Fibroblast of upper back skin (primary cell): ENCODE measurements at places on chromosomes 4 and X.

DNA sequence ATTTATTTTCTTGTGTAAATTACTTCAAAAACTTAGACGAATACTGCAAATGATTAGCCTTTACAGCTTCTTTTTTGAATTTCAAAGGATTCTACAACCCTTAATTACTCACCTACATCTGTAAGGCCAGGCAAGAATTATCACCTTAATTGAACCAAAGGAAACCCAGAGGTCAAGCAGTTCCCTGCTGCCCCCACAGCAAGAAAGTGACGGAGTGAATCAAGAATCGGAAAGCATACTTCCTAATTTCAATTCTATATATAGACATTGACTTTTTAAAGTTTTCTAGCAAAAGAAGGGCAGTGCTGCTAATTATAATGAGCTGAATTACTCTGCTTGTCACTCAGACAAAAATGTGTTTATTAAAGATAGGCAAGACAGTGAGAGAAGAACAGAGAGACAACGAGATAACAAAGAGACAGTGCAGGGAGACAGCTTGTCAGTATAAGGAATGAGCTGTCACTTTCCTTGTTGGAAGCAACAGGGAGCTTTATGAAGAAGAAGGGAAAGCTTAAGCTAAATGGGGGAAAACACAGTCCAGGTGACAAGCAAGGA lies 47.5 kb upstream of the SPANXN4 start:
- no peak for DNase-seq

DNA sequence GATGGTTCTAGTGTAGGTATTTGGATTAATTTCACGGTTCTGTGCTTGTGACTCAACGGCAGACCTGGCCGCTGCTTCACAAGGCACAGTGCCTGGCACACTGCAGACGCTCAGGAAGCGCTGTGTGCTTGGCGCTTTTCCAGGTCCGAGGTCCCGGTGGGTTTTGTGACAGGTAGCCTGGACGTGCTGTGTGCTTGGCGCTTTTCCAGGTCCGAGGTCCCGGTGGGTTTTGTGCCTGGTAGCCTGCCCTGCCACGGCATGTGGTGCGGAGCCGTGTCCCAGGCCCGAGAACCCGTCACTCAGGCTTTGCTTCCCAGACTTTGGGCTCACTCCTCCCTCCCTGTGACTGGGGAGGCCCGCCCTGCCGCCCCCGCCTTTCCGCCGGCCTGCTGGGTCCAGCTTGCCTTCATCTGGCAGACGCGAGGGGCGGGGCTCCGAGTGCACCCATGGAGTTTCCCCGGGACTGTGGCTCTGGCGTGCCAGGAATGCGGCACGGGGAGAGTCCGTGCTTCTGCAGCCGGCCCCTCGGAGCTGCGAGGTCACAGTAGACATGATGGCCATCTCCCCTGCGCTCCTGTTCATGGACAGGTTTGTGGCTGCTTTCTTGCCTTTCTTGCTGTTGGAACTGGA lies 44.2 kb downstream of the TBC1D14 start:
- peak; percentile 71 for DNase-seq

GRCh38 chr4:79050541-79050880 lies 111.3 kb upstream of the PAQR3 start:
- peak; percentile 10 for DNase-seq

DNA sequence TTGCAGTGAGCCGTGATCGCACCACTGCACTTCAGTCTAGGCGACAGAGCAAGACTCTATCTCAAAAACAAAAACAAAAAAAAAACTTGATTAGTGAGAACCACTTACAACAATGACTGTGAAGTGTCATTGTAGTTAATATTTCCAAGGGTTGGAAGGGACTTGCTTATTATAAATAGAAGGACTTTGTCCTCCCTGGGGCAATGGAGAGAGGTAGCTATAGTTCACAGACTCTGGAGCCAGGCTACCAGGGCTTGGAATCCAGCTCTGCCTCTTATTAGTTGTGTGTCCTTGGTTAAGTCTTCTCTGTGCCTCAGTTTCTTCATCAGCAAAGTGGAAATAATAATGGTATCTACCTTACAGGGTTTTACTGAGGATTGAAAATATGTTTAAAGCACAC lies 51.6 kb downstream of the TMEM150C start:
- DNase-seq = no peak

- DNase-seq = peak; percentile 78
These were observed 70.5 kb downstream of the RPS3A start for GRCh38 chr4:151169900-151170299.

GRCh38 chr4:136484996-136485395 lies 1047.3 kb downstream of the PCDH18 start:
- DNase-seq = no peak

- DNase-seq = peak; percentile 11
These were observed 47.8 kb downstream of the CRLF2 start for GRCh38 chrX:1164322-1165288.

- no peak for DNase-seq
These were observed 333.8 kb downstream of the DMD start for GRCh38 chrX:32877592-32877991.
